C1 segment of cervical spinal cord (tissue), 14 donors: ENCODE measurements at places on chromosomes 3 and 15.

- no peak for DNase-seq
Measured at GRCh38 chr15:51846463-51847230, 17.2 kb downstream of the TMOD3 start.

GRCh38 chr15:100919481-100920405 lies 586 bp downstream of the LRRK1 start:
- DNase-seq = no peak

GRCh38 chr3:107465064-107465631 lies 57.6 kb upstream of the BBX start:
- DNase-seq = no peak

GRCh38 chr15:49096090-49096750 lies 50.0 kb upstream of the SECISBP2L start:
- DNase-seq = no peak

- DNase-seq = no peak
Measured at GRCh38 chr3:140595295-140595694, 82.6 kb upstream of the TRIM42 start.

DNA sequence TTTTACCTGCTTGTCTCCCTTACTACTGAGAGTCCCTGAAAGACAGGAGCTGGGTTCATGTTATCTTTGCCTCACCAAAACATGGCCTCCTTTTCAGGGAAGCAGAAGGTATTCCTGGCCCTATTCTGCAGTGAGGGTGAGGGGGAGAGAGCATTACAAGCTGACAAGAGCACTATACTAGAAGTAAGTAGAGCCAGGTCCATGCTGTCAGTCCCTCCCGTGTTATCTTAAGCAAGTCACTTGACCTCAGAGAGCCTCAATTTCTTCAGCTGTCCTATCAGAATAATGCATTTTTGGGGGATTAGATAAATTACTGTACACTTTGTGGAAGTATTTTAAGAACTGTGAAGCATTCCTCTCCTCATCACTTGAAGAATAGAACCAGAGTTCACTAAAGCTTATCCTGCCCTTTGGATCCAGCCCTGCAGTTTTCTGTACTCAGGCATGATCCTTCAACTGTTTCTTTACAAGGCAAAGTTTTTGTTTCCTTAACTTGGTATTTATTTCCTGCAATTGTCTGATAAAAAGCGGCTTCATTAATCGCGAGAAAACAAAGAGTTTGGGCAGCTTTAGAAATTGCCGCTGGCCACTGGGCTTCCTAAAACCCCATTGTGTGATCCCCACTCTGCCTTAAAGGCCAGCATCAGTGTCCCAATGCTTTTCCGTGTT lies 213.9 kb downstream of the CDIN1 start:
- no peak for DNase-seq

GRCh38 chr3:188154014-188154808 lies at the start of gene LPP:
LPP (plus strand) TSS chr3:188154157; CDS start chr3:188406121, 251,964 bp downstream.
- DNase-seq = peak; percentile 72

DNA sequence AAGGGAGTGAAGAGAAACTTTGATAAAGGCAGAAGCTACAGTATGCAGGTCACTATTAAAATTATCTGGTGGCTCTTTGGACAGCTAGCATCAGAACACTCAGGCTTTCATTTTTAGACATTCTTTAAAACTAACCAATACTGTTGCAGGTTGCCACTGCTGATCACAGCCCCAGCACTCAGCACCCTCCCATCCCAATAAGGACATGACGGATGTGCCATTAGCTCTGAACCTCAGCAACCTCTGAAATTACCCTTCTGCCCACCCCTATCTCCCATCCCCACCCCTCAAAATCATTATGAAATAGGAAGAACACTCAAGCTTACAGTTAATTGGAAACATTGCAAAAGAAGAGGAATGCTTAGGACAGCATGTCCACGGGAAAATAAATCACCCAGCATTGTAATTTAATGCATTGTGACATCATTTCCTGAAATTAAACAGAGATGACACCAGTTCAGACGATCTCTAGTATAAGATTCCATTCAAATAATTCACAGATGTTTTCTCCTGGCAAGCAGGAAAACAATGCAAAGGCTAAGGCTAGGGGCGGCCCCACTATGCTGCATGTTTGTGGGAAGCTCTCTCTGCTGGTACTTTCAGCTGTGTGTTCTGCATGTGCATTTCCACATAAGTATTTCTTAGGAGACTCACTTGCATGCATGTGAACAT lies 71.6 kb downstream of the MEIS2 start:
- no peak for DNase-seq

DNA sequence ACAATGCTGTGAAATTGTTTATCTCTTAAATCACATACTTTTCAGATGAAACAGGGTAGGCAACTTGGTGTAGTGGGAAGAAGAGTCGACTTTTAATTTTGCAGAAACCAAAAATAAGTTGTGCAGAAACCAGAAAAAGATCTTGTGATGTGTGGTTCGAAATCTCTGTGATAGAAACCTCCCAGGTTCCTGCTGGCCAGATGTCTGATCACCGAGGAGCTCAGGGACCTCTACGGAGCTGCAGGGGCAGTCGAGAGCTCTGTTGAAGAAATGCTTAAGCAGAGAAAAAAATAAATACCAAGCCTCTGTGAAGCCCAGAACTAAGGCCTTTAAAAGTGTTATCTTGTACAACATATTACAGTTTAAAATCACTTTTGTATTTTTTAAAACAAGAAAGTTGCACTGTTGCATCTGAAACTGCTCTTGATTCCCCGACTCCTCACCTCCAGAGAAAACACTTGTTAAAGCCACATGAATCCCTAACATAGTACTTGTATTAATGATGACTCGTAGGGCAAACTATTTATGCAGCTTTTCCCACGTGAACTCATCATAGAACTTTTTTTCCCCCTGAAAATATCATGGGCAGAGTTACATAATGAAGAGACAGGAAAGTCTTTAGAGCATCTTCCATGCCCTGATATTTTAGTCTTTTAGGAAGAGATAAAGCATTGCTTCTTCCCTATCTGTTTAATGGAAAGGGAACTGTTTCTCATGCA lies 51.3 kb downstream of the CCK start:
- DNase-seq = no peak

DNA sequence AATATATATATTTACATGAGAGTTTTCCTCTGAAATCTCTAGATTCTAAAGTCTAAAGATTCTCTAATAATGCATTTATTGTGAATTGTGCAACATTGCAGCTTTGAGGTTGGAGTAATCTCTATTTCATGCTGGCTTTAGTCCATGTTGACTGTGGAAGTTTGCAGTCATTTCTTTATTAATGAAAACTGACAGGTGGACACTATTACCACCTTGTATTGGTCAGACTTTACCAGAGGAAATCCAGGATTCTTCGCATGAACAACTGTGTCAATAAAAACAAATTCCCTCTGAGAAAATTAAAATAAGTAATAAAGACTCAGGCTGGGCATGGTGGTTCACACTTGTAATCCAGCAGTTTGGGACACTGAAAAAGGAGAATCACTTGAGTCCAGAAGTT lies 274.1 kb downstream of the SHQ1 start:
- DNase-seq = no peak

GRCh38 chr3:41523897-41524296 lies 324.6 kb downstream of the CTNNB1 start:
- no peak for DNase-seq

- no peak for DNase-seq
Measured at GRCh38 chr3:107426223-107426622, 49.0 kb downstream of the CCDC54 start.

DNA sequence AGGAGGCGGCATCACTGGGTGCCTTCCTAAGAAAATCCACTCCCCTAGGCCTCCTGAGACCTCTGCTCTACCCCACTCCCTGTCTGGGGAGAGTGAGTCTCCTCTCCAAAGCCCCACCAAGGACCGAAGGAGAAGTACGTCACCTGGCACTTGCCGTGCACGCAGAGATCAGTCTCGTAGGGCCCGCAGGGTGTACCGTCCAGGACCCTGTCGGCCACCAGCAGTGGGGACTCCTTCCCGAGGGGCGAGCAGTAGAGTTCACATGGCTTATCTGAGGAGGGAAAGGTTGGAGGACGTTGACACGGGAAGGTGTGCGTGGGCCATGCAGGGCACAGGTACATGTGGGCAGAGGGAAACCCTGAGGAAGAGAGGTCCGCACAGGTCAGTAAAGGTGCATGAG lies 232.9 kb downstream of the ADAMTS17 start:
- DNase-seq = no peak
